ENCODE measurements at places on chromosomes 7 and 10.

DNA sequence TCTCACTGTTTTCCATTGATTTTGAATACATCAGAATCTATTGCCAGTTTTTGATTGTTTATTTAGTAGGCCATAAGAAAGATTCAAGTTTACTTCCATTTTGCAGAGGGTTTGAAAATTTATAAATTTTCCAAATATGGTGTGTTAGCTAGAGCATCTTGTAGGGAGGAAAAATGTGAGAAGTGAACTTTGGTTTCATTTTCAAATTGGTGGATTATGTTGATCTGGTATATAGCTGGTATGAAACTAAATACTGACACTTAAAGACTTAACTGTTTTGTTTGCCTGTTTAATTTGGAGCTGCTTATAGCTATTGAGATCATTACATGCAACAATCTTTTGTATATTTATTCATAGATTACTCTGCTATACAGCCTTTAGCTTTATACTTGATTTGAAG lies 108.1 kb downstream of the ADAM22 start:
- no peak for DNase-seq

DNA sequence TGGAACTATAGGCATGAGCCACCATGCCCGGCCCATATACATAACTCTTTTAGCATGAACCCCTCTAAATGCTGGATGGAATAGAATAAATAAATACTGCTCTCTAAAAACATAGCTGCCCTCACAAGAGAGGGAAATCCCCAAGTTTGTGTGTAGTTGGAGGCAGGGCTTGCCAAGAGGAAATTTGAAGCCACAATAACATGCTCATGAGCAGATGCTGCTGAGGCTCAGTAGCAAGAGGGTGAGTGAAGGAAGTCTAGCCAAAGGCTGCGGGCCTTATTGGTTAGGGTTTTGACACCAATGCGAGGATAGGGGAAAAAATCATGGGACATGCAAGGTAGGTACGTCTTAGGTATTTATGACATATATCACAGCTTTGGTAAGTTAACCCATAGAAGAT lies 17.3 kb downstream of the TPK1 start:
- DNase-seq, result peak; percentile 60

GRCh38 chr7:42180806-42181205 lies 56.2 kb downstream of the GLI3 start:
- DNase-seq, result no peak

DNA sequence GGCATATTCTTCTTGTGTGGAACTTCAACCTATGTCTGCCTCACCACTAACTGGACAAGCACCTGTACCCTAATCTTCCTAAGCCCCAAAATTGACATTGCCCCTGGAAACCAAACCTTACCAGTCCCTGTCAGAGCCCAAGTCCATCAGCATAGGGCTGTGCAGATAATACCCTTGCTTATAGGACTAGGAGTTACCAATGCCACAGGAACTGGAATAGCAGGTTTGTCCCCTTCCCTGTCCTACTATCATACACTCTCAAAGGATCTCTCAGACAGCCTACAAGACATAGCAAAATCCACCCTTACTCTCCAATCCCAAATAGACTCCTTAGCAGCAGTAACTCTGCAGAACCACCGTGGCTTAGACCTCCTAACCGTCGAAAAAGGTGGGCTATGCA lies 19.8 kb downstream of the ZNF107 start:
- no peak for DNase-seq

DNA sequence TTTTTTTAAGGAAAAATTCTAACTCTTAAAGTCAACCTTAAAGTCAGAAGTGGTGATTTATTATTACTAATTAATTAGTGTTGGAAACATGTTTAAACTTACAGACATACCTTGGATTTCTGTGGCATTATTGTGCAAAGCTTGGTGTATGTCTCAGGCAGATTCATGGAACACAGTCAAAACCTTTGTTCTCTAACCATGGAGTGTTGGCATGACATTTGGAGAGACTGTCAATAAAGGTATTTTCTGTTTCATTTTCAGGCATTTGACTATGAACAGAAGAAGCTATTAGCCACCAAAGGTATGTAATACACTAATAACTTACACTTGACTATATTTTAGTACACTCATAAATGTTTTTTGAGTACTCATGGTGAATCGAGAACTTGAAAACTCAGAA lies 293.7 kb downstream of the BICC1 start:
- DNase-seq, result no peak

All from activated CD4-positive, alpha-beta T cell treated with anti-CD3 and anti-CD28 coated beads for 36 hours (primary cell).